WTC11 (cell line): ENCODE measurements at places on chromosomes 4 and X.

DNA sequence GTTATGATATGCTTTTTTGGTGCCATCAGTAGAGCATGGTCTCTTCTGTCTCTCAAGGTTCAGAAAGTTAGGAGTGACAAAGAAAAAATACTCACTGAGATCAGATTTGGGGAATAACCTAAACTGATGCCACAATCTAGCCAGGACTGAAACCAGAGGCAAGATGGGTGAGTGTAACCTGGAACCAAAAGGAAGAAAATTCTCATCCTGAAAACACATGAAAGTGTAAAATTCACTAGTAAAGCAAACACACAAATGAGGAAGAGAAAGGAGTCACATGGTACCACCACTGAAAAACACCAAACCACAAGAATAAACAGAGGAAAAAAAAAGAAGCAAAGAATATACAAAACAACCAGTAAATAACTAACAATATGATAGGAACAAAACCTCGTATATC, 96.4 kb downstream of the ANXA10 start:
- H3K27me3 ChIP-seq: no peaks in the 10 kb centered on the region
- H3K36me3 ChIP-seq: no peaks in the 10 kb centered on the region
- H3K4me3 ChIP-seq: no peak overlapping the region

DNA sequence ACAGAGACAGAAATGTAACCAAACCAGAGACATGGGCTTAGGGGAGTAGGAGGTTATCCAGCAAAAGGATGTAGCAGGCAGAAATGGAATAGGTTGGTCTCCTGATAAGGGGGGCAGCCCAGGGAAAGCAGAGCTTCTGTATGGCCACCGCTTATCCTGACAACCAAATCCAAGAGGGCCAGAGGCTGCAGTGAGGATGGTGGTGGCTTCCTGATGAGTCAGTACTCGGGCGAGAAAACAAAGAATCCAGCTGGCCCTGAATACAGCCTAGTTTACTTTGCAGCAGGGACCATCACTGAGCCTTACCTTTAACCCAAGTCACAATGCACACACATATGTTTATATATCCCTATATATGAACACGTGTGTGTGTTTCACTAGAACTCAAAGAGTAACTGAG, 129.7 kb upstream of the FTHL17 start:
- H3K4me3 ChIP-seq: no peak overlapping the region
- H3K4me1 ChIP-seq: peaks cover 31% of the 10 kb centered on the region
- no peaks in the 10 kb centered on the region for H3K27me3 ChIP-seq
- no peak for DNase-seq
- no peak overlapping the region for H3K27ac ChIP-seq
- H3K36me3 ChIP-seq: peaks cover 8% of the 10 kb centered on the region; the same call in 1 of the 2 replicates

DNA sequence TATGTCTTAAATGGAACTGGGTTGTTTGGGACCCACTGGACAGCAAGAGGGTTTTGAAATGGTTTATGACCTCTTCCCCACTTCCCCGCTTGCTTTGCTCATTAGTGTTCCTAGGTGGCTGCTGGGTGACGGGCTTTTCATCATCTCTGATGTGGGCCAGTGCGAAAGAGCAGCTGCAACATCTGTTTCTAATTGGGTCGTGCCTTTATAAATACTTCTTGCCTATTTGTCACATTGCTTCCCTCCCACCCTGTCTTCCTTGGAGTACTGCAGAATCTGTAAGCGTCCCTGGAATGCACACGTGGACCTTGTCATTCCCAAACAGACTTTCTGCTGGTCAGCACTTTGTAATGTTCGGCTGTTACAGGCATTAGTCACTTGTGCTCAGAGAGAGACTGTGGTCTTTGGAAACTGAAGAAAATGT, 35.2 kb downstream of the SEPTIN11 start:
- peaks cover 81% of the 10 kb centered on the region for H3K4me1 ChIP-seq
- no peaks in the 10 kb centered on the region for H3K27me3 ChIP-seq
- peaks cover 2% of the 10 kb centered on the region for H3K36me3 ChIP-seq
- no peak overlapping the region for H3K4me3 ChIP-seq

DNA sequence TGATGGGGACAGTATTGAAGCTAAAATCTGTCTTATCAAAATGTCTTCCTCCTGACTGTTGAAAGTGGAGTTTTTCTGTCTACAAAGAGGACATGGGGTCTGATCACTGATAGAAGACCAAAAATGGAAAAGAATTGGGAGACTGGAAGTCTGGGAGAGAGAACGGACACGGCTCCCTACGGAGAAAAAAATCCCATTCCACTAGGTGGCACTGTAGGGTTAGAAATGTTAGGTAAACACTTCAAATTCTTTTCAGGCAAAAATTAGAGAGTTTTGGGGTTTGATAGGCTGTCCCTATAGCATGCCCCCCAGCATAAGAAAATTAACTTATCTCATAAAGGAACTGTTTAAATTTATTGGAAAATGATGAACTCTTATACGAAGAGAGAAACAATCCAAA, 200.5 kb downstream of the FAM133A start:
- no peaks in the 10 kb centered on the region for H3K27me3 ChIP-seq
- peaks cover 45% of the 10 kb centered on the region for H3K36me3 ChIP-seq
- H3K4me3 ChIP-seq: no peak overlapping the region
- no peak overlapping the region for H3K27ac ChIP-seq
- H3K4me1 ChIP-seq: peaks cover 23% of the 10 kb centered on the region

GRCh38 chr4:137531168-137531985, 917 bp downstream of the PCDH18 start:
- H3K27me3 ChIP-seq: no peaks in the 10 kb centered on the region
- H3K4me1 ChIP-seq: peaks cover 27% of the 10 kb centered on the region
- DNase-seq: no peak
- no peak overlapping the region for H3K27ac ChIP-seq

- no peak for DNase-seq
- no peak overlapping the region for H3K27ac ChIP-seq
- no peaks in the 10 kb centered on the region for H3K27me3 ChIP-seq
- peaks cover 24% of the 10 kb centered on the region for H3K4me1 ChIP-seq
- peaks cover 25% of the 10 kb centered on the region for H3K36me3 ChIP-seq
Measured at GRCh38 chr4:68469482-68469881, 22.2 kb downstream of the TMPRSS11E start.

DNA sequence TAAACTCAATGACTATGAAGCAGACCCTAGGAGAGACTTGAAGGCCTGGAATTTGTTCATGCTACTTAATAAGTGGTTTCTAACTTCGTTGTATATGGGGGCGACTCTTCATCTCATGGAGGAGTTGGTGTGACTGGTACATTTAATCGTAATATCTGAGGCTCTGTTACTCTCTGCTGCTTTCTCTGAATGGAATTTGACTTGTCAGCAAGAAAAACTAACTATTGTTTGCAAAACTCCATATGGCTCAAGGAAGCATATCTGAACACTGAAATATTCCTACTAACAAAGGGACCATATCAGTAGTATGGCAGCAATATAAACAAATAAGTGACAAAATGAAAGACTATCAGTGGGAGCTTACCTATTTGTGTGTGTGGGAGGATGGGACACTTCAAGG, 132.0 kb upstream of the RPS6KA6 start:
- no peak overlapping the region for H3K4me3 ChIP-seq
- DNase-seq: no peak
- peaks cover 8% of the 10 kb centered on the region for H3K36me3 ChIP-seq
- peaks cover 23% of the 10 kb centered on the region for H3K4me1 ChIP-seq

- no peak overlapping the region for H3K4me3 ChIP-seq
- no peak for DNase-seq
- no peaks in the 10 kb centered on the region for H3K27me3 ChIP-seq
- peaks cover 6% of the 10 kb centered on the region for H3K4me1 ChIP-seq
- H3K27ac ChIP-seq: no peak overlapping the region
Measured at GRCh38 chr4:156779042-156779441, 192.6 kb downstream of the PDGFC start.

GRCh38 chr4:8271821-8272220, 2.3 kb downstream of the HTRA3 start:
- H3K36me3 ChIP-seq: no peaks in the 10 kb centered on the region
- no peak for DNase-seq
- no peak overlapping the region for H3K27ac ChIP-seq
